ENCODE measurements at places on chromosomes 16 and 17.

- DNase-seq: no peak
Measured at GRCh38 chr16:54346041-54346440, 59.5 kb upstream of the IRX3 start.

- DNase-seq: no peak
Measured at GRCh38 chr17:79073706-79074088, 927 bp upstream of the ENGASE start.

DNA sequence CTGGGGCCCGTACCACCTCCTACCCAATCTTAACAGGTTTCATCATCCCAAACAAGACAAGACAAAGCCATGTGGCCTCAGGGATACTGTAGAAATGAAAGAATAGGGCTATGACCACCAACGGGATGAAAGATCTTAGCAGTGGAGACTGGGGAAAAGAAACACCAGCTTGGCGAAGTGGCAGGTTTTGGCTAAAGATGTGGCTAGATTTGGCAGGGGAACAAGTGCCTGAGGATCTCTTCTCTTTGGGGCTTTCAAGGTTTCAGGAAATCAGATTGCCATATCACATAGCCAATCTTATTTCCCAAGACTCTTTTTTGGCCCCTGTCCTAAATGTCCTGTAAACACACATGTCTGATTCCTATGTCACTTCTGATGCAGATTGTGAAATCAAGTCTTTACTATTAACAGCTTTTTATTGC lies 6.9 kb downstream of the KRT24 start:
- DNase-seq: no peak

- no peak for DNase-seq
Measured at GRCh38 chr17:45867702-45868101, 23.0 kb downstream of the SPPL2C start.

DNA sequence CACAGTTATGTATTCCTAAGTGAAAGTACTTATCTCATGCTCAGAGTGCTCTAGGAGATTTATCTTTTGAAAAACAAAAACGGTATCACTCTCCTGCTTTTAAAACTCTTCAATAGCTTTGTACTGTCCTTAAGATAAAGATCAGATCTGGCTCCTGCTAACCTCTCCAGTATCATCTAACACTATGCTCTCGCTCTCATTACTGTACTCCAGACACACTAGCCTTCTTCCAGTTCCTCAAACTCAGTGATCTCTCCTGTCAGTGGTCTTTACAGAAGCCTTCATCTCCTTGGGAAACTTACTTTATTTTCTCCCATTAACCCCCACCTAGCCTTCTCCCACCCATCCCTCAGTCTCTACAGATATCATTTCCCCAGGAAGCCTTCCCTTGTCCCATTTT lies 10.1 kb downstream of the ULK2 start:
- no peak for DNase-seq

Data from lung microvascular endothelial cell (primary cell).